ENCODE measurements at places on chromosomes 1 and 21.

DNA sequence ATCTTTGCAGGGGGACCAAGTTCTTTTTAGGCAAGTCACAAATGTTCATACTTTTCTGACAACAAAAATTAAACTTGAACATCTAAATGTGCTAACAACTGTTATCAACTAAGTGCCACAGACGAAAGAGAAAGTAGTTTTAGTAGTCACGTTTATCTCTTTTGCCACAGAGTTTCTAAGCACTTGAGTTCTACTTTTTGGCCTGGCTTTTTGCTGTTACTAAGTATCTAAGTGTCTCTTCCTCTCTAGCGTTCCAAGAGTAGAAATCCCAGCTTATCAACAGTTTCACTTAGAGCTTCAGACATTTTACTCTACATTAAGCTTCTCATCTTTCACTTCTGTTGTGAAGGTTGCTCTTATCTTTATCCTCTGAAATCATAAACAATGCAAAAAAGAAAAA lies 34.2 kb downstream of the GATAD2B start:
- DNase-seq: no peak

- peak; percentile 66 for DNase-seq
Observed at GRCh38 chr1:118151312-118151937, 33.6 kb downstream of the SPAG17 start.

DNA sequence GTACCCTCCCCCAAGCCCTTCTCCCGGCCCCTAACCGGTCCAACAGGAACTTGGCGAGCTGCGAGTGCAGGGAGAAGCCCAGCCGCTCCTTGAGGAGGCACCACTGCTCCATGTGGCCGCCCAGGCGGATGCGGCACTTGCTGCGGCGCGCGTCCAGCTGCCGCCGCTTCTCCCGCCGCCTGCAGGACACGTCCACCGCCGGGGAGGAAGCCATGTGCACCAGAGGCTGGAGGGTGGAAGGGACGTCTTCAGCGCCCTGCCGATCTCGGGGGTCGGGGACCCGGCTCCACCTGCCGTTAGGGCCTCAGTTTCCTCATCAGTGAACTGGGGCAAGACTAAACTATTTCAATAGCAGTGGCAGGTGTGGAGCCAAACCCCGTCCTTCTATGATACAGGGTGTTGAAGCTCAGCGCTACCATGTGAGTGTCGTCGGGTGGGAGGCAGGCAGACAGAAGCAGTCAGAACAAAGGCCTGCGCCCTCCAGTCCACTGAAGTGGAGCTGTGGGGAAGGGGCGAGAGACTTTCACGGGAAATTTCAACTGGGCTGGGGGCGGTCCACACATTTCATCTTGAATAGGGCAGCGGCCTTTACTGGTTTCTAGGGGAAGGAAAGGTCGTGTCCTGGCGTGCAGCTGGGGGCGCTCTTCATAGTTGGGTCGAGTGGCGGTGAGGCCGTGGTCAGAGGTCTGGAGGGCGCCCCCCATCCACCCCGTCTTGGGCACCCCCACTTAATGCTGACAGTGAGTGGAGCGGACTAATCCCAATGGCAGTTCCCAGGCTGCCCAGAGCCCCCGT lies 592 bp downstream of the ZNF692 start:
- DNase-seq: peak; percentile 53

GRCh38 chr1:26469558-26469957 lies 2.7 kb upstream of the HMGN2 start:
- DNase-seq: no peak

- no peak for DNase-seq
Observed at GRCh38 chr1:182210417-182210816, 148.9 kb upstream of the ZNF648 start.

Data from activated CD4-positive, alpha-beta T cell treated with anti-CD3 and anti-CD28 coated beads for 48 hours (primary cell).